ENCODE measurements at places on chromosomes 12 and 14.

GRCh38 chr12:129169928-129170327, 316.6 kb downstream of the GLT1D1 start:
- no peak for DNase-seq

DNA sequence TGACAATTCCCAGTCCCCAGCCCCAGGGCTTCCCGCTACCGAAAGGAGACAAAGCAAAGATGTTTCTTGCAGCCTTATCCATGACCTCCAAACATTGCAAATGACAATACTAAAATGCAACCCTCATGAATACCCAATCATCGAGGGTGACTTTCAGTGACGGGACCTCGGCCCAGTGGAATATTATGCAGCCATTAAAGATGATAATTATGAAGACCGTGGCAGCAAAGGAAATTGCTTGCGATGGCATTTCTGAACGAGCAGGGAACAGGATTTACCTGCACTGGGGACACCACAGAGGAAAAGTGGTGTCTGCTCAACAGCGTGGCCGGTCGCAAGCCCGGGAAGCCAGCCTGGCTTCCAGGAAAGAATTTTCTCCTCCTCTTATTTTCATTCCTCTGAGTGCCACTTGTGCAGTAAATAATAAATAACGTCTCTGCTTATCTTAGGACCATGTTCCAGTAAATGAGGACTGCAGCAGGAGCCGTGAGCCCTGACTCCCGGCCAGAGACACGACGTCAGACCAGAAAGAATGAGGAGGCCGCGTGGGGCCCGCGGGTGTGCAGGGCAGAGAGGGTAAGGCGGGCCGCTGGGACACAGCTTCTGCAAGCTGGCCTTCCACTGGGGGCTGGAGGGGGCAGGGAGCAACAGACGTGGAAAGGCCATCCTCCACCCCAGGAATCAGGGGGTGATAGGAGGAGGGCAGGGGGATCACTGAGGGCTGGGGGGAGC, 6.6 kb downstream of the C14orf180 start:
- no peak for DNase-seq

- DNase-seq, result no peak
Observed at GRCh38 chr12:130754234-130754901, 38.3 kb upstream of the RIMBP2 start.

GRCh38 chr12:88931598-88931997, 351.3 kb upstream of the KITLG start:
- DNase-seq, result no peak

GRCh38 chr12:29644536-29645162, 139.1 kb downstream of the TMTC1 start:
- no peak for DNase-seq

DNA sequence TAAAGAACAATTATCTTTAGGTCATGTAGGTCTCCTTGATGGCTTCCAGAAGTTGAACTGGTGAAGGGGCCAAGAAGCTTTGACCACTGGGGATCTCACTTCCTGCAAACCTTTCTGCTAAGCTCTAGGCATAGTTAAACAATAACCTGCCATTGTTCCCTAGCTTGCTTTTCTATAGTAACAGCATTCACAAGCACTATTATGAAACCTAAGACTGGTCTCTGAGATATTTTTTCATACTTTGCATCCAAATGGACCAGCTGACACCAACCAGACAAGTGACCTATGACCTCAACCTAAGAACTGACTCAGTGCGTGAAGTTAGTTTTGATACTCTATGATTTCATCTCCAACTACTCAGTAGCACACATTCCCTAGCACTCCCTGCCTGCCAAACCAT, 129.1 kb downstream of the PTPRB start:
- no peak for DNase-seq

GRCh38 chr14:74176400-74176793, 62.9 kb upstream of the VSX2 start:
- DNase-seq, result no peak

DNA sequence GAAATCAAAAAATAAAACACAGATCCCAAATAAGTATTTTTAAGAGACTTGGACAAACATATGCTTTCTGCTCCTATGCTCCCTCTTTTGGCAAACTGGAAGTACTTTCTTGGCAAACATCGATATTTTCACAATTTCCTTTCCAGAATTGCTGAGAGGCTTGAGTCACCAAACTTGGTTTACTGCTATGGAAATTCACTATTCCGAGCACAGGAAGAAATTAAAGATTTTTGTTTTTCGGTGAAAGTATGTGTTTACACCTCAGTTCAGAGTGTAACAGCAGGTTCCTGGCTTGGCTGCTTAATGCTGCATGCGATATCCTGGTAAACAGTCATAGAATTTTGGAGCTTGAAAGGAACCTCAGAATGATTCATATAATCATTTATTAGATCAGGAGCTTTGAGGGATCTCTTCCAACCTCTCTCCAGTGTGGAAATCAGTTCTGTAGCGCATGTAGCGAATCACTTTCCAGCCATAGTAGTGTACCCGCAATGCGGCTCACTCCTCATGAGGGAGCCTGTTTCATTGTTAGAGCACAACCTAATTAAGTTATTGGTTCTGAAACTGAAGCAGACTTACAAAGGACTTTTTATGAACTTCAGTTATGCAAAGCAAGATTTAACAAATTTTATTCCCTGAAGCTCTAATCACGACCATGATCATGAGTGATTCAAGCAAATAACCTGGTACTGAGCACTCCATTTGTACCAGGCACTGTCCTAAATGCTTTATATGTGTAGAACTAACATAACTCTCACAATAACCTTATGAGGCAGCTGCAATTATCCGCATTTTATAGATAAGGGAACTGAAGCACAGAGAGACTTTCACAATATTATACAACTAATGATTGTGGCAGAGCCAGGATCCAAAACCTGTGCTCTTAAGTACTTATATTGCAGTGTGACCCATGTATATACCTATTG, 56.4 kb upstream of the ATP2A2 start:
- DNase-seq, result peak; percentile 85

DNA sequence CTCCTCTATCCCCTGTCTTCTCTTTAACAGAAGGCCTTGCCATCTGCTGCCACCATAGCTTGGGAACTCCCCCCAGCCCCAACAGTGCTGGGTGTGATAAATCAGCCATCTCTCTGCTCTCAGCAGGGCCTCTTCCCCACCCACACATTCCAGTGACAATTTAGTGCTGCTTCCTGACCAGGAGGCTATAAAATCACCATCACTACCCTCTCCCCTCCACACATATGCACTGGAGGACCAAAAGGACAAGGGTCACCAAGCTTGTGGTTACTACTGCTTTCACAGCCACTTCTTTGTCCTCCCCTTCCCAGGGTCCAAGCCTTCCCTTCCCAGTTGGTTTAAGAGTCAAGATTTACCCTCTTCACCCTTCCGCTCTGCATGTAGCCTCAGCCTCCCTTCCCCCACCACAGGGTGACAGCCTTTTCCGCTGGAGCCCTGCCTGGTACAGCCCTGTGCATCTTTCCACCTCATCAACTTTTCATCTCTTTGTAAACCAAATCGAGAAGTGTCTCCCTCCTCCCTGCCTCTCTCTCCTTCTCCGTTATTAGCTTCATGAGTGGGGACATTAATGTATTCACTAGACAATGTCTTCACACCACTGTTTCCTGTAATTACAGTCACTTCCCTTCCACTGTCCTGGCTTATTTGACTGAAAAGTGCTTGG, 9.4 kb downstream of the PSMB5 start:
- no peak for DNase-seq

DNA sequence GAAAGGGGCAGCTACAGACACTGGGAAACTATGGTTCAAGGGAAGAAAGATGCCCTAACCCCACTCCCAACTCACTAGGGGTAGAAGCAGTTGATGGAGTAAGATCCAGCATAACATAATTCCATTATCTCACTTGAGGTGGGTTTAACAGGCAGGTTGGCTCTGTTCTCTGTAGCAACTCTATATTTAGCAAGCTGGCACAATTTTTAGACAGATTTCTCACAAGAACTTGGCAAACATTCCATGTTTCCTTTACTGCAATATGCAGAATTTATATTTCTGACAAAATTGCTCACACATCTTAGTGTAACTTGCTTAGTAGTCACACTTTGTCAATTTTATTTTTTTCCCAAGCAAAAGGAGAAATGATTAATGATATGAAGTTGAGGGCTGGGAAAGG, 475.4 kb downstream of the RMST start:
- DNase-seq, result no peak

- DNase-seq, result no peak
Observed at GRCh38 chr12:89951050-89951693, 242.5 kb upstream of the ATP2B1 start.

- DNase-seq, result no peak
Observed at GRCh38 chr14:77543637-77544334, 45.2 kb upstream of the ISM2 start.

DNA sequence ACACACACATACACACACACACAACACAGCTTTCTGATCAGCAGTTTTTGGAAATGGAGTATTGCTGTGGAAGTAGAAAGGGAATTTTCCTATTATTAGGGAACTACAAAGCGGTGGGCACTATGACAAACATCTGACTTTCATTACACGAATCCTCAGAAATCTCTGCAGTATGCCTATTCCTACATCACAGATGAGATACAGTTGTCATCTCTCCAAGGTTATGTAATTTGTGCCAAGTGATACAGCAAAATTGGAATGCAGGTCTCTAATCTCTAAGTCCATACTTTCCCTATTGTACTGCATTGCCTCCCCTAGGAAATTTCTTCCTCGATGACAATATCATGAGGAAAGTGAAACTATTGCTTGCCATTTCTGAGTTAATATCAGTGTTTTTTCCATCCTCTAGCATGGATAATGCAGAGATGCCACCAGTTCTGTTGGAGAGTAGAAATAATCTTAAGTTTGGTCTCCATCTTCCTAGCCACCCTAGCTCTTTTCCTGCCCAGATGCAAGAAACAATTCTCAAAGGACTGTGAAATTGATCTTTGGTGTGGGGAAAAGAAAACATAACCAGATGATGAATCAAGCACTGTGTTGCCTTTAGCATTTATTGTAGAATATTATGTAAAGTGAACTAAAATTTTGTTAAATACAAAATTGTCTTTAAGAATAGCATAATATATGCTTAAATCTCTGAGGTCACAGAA, 94.7 kb downstream of the ERGIC2 start:
- peak; percentile 93 for DNase-seq

Measured in skin of body (tissue), 3 donors.